ENCODE measurements at places on chromosomes 4 and X.

- DNase-seq = no peak
These were observed 4.3 kb downstream of the ZFX start for GRCh38 chrX:24153796-24154189.

DNA sequence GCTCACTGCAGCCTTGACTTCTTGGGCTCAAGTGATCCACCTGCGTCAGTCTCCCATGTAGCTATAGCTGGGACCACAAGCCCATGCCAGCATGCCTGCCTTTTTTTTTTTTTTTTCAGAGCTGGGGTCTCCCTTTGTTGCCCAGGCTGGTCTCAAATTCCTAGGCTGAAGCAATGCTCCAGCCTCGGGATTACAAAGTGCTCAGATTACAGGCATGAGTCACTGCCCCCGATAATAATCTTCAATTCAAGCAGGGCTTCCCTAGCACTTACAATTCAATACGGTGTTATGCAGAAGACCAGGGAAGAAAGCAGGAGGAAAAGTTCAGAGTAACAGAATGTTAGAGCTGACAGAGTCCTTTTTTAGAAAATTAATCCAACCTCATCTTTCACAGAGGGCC, 26.1 kb downstream of the OTOP1 start:
- DNase-seq = no peak

- DNase-seq = no peak
These were observed 222.9 kb downstream of the ARHGAP24 start for GRCh38 chr4:85697854-85698253.

GRCh38 chr4:167000141-167000852, 234.0 kb downstream of the SPOCK3 start:
- peak; percentile 40 for DNase-seq

GRCh38 chr4:152500800-152501434, 35.0 kb downstream of the FBXW7 start:
- peak; percentile 77 for DNase-seq

- no peak for DNase-seq
These were observed 21.2 kb upstream of the SMPX start for GRCh38 chrX:21779095-21779494.

GRCh38 chr4:119032921-119033685, 102.5 kb upstream of the MYOZ2 start:
- no peak for DNase-seq

- DNase-seq = no peak
These were observed 16.5 kb downstream of the ELOVL6 start for GRCh38 chr4:110181890-110182289.

GRCh38 chrX:134693644-134694043, 35.4 kb upstream of the PLAC1 start:
- no peak for DNase-seq

DNA sequence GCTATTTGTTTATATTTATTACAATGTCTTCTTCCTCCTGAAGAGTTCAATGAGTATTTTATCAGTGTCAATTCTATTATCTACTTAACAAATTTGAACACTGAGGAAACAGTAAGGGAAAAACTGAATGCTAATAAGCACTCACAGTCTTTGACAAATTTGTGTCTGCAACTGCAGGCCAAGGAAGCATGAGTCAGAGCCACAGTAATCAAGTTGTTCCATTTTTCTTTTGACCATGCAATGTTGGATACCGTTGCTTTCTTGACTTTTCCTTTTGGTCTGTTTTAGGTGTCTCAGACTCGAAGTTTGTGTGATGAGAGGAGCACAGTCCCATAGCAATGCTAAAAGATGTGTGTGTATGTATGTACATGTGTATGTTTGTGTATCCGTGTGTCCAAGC, 359.6 kb downstream of the IL1RAPL1 start:
- no peak for DNase-seq

DNA sequence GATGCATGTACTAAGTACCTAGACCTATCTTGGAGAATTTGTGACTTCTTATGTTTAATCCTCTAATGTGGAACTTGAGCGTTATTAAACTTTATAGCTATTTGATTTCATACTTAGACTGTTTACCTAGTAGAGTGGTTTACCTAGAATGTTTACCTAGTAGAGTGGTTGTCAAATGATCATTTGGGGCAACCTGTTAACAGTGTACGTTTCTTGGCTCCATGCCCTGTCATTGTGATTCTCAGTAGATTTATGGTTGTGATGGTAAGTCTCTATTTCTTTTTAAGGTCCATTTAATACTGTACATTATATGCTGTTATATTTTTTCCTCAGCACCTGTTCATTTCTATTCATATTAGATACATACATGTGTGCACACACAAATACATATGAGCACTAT, 233.0 kb upstream of the MAD2L1 start:
- DNase-seq = no peak

DNA sequence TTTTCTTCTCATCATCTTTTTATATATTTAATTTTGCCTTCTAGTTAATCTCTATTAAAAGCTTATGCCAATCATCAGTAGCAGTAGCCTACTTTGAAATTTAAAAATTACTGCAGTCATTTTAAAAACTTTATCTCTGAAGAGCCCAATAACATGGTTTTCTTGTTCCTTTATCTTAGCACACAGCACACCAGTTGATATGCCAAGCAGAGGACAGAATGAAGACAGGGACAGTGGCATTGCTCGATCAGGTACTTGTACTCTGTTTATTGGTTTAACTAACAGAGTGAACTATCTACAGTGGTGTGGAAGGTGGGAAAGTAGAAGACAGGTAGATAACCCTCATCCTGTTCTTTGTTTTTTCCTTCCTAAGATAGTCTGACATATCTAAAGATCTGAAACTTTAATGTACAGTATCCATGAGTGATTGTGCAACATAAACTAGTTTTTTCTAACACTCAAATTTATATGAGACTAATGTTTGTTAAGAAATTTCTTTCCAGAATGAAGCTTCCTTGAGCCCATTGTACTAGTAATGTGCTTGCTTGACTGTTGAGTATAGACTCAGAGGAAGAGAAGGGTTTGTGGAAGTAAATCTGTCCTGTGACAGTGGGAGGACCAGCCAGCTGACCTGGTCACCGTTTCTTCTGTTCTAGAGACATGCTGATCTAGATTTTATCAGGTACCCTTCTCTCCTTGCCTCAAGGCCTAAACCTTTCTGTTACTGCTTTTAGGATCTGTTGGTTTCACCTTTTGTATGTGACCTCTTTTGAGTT, 66.6 kb downstream of the FNIP2 start:
- DNase-seq = no peak

DNA sequence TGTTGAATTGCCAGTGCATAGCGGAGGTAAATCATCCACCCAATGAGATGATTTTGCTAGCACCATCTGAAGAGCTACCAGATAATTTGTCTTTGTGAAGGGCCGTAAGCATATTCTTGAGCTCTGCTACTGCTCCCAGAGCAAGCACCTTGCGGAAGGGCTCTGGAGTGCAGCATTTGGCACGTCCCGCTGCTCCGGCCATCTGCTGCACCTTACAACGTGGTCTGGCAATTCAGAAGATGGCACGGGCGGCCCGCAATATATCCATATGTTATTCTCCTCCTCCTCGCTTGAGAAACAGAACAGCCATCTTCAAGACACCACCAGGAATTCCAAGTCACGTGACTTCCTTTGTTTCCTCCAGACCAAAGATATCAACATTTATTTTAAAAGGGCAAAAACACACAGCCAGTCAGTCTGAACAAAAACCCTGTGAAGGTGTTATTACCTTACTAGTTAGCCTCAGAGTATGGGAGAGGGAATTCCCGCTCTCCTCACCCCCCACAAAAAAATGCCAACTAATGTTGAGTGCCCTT, 1095.7 kb upstream of the TENM3 start:
- no peak for DNase-seq

DNA sequence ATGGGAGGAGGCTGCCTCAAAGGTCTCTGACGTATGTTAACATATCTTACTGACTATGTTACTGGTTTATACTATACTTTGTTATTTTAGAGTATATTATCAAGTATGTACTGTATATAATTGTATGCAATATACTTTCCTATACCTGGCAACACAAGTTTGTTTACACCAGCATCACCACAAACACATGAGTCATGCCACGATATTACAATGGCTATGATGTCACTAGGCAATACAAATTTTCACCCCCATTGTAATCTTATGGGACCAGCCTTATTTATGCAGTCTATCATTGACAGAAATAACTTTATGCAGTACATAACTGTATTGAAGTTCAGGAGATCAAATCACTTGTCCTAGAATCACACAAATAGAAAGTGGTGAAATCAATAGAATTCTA, 329.9 kb upstream of the SLC7A11 start:
- DNase-seq = no peak

GRCh38 chr4:120263618-120264017, 197.0 kb upstream of the MAD2L1 start:
- DNase-seq = no peak

GRCh38 chr4:94978904-94979303, 221.1 kb downstream of the BMPR1B start:
- DNase-seq = no peak

GRCh38 chr4:177573507-177573906, 131.3 kb upstream of the AGA start:
- DNase-seq = peak; percentile 74

- DNase-seq = no peak
These were observed 728.6 kb downstream of the TRIML1 start for GRCh38 chr4:188867796-188868195.

DNA sequence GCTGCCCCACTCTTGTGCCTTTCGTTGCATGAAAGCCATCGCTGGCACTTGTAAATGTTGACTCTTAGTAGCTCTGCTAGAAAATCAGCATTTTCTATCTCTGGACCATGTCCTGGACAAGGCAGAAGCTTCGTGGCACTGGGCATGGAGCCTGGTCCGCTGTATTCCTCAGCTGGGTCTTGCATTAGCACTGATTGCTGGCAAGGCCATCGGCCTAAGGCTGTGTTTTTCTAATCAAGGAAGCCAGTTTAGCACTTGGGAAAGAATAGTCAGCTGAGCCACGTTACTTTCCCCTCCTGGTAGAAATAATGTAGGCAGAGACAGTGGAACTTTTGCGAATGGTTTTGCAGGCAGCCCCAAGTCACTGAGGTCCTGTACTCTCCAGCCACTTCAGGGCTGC, 180.2 kb upstream of the EOLA2 start:
- DNase-seq = no peak

GRCh38 chrX:33379839-33380238, 168.5 kb upstream of the DMD start:
- DNase-seq = no peak

GRCh38 chr4:122458625-122459024, 2.1 kb upstream of the IL2 start:
- peak; percentile 40 for DNase-seq

GRCh38 chrX:69389101-69389501, 115.0 kb upstream of the NALF2 start:
- no peak for DNase-seq

DNA sequence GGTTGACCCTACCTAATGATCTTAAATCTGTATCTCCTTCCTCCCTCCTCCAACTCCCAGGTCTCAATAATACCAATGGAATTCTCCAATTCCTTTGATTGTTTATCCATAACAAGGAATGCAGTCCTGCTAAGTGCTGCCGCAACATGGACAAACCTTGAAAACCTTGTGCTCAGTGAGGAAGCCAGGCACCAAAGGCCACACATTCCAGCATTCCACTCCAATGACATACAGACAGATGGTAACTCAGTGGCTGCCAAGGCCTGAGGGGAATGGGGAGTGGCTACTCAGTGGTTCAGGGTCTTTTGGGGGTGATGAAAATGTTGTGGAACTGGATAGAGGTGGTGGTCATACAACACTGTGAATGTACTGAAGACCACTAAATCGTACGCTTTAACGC, 10.4 kb downstream of the HAUS7 start:
- DNase-seq = no peak

GRCh38 chrX:48606091-48606490, 8.8 kb downstream of the WDR13 start:
- DNase-seq = no peak

DNA sequence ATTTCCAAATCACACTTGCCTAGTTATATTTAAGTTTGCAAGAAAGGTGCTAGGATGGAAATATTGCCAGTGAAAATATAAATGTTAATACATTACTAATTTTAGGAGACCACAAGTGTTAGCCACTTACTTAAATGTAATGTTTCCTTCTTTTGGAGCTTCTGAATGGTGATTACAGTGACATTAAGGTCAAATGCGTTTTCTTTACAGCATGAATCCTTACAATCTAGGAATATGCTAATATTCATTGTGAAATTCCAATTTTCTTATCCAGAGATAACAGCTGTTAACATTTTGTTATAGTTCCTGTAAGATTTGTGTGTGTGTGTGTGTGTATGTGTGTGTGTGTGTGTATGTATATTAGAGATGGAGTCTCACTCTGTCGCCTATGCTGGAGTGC, 70.2 kb upstream of the NUDT6 start:
- DNase-seq = no peak

DNA sequence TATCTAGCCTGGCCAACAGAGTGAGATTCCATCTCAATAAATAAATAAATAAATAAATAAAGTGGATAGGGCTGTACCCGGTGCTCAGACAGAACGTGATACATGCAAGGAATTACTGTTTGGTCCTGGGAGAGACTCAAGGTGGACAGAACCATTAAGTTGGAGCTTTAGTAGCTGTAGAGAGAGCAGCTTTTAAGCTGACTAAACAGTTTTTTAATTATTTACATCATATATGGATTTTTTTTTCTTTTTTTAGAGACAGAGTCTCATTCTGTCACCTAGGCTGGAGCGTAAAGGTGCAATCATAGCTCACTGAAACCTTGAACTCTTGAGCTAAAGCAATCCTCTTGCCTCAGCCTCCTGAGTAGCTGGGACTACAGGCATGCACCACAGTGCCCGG, 92.5 kb upstream of the ATP6AP2 start:
- no peak for DNase-seq

DNA sequence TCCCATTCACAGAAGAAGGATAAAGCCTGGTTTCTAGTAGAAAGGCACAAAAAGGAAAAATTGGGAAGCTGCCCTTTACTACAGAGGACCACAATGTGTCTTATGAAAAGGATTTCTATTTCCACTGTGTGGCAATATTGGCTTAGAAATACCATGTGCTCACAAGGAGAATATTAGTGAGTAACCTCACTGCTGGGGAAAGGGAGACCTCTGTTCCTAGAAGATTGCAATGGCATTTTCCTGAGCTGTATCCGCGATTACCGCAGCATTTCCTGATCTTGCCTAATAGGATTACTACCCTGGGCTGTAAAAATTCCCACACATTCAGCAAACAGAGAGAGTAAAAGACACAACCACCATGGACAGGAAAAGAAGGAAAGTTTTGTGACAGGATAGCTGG, 308.8 kb upstream of the TECRL start:
- peak; percentile 45 for DNase-seq

Data from H4 (cell line).